ENCODE measurements at places on chromosomes 3 and 15. TPM values are rescaled to one million over a fixed set of nuclear protein-coding genes. Genes with fewer than 3 reads are reported as not detected.

The TMEM158 gene
- total RNA-seq, result 2.4 TPM

The NUTM1 gene
- not detected for total RNA-seq

The NPAP1 gene
- not detected for total RNA-seq

The DAZL gene
- total RNA-seq, result not detected

- no peak for DNase-seq
Observed at GRCh38 chr3:23479615-23480328, 276.6 kb downstream of the UBE2E2 start.
